ENCODE measurements at places on chromosomes 16 and 17.

- no peak overlapping the region for H3K4me3 ChIP-seq
- H3K27me3 ChIP-seq = peaks cover 8% of the 10 kb centered on the region
- no peaks in the 10 kb centered on the region for H3K36me3 ChIP-seq
- no peaks in the 10 kb centered on the region for H3K4me1 ChIP-seq
Observed at GRCh38 chr17:43467981-43468581, 15.7 kb upstream of the DHX8 start.

GRCh38 chr17:9529033-9529700 is 46.5 kb downstream of the STX8 start:
- H3K27me3 ChIP-seq = no peaks in the 10 kb centered on the region
- H3K36me3 ChIP-seq = no peaks in the 10 kb centered on the region

GRCh38 chr17:54153423-54153822 is 330.7 kb downstream of the KIF2B start:
- no peak for DNase-seq
- no peak overlapping the region for H3K27ac ChIP-seq
- no peaks in the 10 kb centered on the region for H3K27me3 ChIP-seq
- H3K4me1 ChIP-seq = no peaks in the 10 kb centered on the region
- peaks cover 5% of the 10 kb centered on the region for H3K36me3 ChIP-seq

- H3K4me3 ChIP-seq = no peak overlapping the region
- H3K27ac ChIP-seq = peak overlapping the region; percentile 70
- H3K36me3 ChIP-seq = peaks cover 26% of the 10 kb centered on the region
- H3K27me3 ChIP-seq = no peaks in the 10 kb centered on the region
- no peak for DNase-seq
- H3K4me1 ChIP-seq = peaks cover 40% of the 10 kb centered on the region
Observed at GRCh38 chr16:27254262-27254811, 14.2 kb downstream of the NSMCE1 start.

- peaks cover 1% of the 10 kb centered on the region for H3K4me1 ChIP-seq
- H3K36me3 ChIP-seq = peaks cover 7% of the 10 kb centered on the region
- no peak for DNase-seq
Observed at GRCh38 chr17:1813088-1813487, 16.6 kb downstream of the SMYD4 start.
